ENCODE measurements at places on chromosomes 2 and 18.

DNA sequence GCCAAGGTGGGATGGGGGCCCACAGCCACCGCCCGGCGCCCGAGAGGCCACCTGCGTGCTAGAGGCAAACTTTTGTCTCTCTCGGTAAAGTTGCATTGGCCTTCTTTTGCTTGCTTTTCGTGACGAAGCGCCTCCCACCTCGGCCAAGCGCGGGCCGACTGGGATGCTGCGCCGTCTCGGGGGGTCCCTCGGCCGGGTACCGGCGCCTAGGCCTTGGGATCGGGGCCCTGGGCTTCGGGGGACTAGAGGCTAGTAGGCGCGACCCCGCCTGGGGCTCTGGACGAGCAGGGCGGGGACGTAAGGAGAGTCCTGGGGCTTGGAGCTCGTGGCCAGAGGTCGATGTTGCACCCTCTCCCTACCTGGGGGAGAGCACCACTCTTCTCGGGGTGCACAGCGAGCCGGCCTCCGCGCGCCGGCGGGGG is 545 bp downstream of the GLI2 start:
- no peak for DNase-seq

GRCh38 chr2:192544371-192544955 is 349.7 kb upstream of the TMEFF2 start:
- DNase-seq = no peak

DNA sequence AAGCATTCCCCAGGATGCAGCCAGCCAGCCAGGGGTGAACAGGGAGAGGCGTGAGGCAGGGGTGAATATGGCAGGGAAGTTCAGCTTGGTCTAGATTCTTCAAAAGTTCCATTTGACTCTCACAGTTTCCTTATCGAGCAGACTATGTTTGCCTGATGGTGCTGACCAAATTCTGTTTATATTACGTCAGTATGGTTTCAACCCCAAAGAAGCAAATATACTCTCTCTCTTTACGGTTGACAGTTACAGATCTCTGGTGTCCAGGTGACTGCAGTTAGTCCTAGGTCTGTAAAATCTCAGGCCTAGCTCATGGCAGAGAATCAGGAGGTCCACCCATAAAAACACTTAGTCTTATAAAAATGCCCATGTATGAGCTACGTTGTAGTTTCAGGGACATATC is 38.3 kb upstream of the DNMT3A start:
- DNase-seq = no peak

GRCh38 chr18:13284330-13285027 is 65.9 kb downstream of the LDLRAD4 start:
- peak; percentile 26 for DNase-seq

DNA sequence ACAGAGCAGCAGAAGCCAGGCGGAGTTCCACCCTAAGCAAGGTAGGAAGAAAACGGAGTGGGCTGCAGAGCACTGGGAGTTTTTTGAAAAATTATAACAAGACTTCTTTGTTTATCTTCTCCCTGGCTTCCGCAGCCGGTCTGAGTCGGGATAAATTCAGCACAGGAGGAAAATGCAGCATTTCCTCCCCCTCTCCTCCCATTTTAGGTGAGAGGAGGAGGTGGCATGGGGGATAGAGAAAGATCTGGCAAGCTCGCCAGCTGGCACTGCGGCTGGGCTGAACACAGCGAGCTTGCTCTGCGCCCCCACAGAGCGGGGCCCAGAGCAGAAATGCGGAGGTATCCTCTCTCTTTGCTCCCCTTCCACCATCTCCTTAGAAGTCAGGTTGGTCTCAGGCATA is 17.7 kb upstream of the CHRNA1 start:
- DNase-seq = no peak

GRCh38 chr2:108621087-108621559 is 86.9 kb downstream of the LIMS1 start:
- DNase-seq = peak; percentile 86

Measured in CD4-positive, alpha-beta T cell treated with Interleukin-17A for 1 hour (primary cell).